T-helper 2 cell treated with Interferon-gamma antibody and Interleukin-4, amounts not matched to agents 5 μg/mL and 100 μg/mL, for 36 hours (primary cell): ENCODE measurements at places on chromosomes 1 and 21.

DNA sequence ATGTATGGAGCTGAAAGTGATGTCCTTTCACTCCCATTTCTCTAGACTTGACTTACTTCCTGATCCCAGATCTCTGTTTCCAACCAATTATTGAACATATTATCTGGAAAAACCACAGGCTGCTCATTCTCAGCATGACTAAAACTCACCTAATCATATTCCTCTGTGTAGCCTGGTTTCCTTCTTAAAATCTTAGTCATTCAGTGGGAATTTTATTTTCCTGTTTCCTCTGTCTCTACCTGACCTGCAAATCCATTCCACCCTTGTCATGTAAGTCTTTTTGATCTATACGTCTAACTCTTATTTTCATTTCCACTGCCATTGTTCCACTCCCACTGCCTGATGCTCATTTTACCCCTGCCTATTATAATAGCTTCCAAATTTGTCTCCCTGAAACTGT is 67.9 kb upstream of the APOBEC4 start:
- DNase-seq: no peak

DNA sequence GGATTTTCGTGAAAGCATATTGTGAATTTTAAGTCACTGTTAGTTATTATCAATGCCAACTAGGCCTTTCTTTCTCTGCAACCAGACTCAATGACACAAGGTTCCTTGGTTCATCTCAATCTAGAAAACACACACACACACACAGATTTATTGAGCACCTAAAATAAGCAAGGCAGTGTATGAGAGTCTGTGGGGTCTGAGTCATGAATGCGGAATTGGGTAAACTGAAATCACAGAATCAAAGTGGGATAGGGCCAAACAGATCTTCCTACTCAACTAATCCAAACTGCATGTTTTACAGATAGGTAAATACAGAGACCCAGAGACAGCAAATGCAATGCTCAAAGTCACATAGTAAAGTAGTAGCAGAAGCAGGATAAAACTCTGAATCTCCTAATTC is 48.5 kb upstream of the NRDC start:
- DNase-seq: no peak

DNA sequence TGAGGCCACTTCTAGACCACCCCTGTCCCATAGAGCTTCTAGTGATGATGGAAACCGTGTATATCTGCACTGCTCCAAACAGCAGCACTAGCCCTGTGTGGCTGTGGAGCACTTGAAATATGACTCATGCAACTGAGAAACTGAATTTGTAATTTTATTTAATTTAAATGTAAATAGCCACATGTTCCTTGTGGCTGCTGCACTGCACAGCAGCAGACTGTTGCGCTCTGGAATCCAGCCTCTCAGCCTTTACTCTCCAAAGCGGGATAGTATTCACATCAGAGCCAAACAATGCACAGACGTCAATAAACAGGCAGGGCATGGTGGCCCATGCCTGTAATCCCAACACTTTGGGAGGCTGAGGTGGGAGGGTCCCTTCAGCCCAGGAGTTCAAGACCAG is 12.0 kb downstream of the CAPN2 start:
- DNase-seq: no peak

- no peak for DNase-seq
These were observed 44.5 kb downstream of the CD55 start for GRCh38 chr1:207366022-207366421.

DNA sequence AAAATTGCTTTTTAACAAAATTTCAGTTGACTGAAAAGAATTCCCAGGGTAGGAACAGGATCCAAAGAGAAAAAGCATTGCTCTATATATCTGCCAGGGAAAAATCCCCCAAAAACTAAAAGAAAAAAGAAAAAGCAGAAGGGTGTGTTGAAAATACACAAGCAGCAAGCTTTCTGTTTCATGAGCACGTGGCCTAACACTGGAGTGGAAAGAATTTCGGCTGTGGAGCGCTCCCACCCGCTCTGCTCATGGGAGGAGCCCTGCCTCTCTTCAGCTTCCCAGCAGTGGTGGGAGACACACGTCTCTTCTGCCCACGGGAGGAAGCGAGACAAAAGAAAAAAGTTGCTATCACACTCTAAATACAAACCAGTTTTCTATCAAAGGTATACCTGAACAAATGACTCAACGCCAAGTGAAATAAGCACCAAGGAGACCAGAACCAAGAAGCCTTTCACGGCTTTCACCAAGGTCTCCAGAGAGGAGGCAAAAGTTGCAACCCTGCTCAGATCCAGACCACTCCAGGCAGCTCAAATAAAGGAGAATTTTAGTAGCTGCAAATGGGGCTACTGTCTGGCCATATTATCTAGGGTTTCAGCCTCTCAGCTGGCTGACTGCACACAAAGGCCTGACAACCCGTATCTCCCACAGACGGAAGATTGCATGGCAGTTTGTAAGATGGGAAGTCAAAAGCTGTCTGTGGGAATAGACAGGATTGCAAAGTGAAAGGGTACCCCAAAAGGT is 29.5 kb upstream of the ZNF496 start:
- no peak for DNase-seq

- DNase-seq: no peak
These were observed 9.0 kb upstream of the IFNGR2 start for GRCh38 chr21:33394260-33394659.

DNA sequence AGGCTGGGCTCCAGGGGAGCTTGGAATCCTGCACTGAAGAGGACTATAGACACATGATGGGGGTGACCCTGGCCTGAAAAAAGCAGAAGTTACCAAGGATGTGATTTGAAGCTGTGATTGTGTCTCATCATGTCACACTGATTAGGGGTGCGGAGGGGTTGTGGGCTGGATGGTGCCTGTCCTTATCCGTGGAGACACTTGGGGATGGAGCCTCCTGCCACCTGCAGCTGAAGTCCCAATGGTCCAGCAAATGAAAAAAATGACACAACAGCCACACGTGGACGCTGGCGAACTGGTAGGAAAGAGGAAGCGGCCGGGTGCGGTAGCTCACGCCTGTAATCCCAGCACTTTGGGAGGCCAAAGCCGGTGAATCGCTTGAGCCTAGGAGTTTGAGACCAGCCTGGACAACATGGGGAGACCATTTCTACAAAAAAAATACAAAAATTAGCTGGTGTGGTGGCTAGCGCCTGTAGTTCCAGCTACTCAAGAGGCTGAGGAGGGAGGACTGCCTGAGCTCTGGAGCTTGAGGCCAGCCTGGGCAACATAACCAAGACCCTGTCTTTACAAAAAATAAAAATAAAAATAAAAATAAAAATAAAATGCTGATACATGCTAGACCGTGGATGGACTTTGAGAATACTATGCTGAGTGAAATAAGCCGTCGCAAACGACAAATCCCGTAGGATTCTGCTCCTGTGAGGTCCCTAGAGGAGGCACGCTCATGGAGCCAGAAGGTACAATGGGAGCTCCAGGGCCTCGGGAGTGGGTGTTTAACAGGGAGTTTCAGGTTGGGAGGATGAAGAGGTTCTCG is 838 bp upstream of the IBA57 start:
- no peak for DNase-seq
